Endodermal cell (in vitro differentiated cells): ENCODE measurements at places on chromosomes 12 and 14. TPM values are rescaled to one million over a fixed set of nuclear protein-coding genes. Genes with fewer than 3 reads are reported as not detected.

DNA sequence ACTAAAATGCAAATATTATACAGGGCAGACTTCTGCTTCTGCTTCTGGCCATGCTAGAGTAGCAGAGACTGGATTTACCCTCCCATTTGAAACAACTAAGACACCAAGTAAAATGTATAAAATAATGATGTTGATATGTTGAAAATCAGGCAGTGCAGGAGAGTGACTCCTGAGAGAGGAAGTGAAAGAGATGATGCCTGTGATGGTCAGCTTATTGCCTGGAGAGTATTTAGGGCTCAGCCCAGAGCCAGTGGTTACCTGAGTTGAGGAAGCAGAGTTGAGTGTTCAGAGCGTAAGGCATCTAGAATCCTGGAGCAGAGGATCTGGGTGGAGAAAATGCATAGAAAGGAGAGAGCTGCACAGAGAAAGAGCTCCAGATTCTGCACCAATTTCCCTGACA, 131.8 kb upstream of the C14orf180 start:
- H3K4me1 ChIP-seq: peaks cover 11% of the 10 kb centered on the region
- H3K4me3 ChIP-seq: no peak overlapping the region
- H3K36me3 ChIP-seq: no peaks in the 10 kb centered on the region
- no peak overlapping the region for H3K27ac ChIP-seq
- DNase-seq: no peak

TMEM30B gene
- 8.6 and 10.1 TPM in 2 replicates for total RNA-seq

KRT2 gene
- not detected in 3 replicates for total RNA-seq

- DNase-seq: no peak
- H3K4me1 ChIP-seq: no peaks in the 10 kb centered on the region
- no peaks in the 10 kb centered on the region for H3K36me3 ChIP-seq
These were observed 84.8 kb upstream of the MAP1LC3B2 start for GRCh38 chr12:116474331-116474730.

GRCh38 chr14:84095681-84096080, 1434.3 kb upstream of the FLRT2 start:
- no peak overlapping the region for H3K27ac ChIP-seq
- no peaks in the 10 kb centered on the region for H3K27me3 ChIP-seq
- H3K36me3 ChIP-seq: no peaks in the 10 kb centered on the region
- no peak for DNase-seq
- H3K4me1 ChIP-seq: no peaks in the 10 kb centered on the region
- H3K4me3 ChIP-seq: no peak overlapping the region

BRI3BP gene
- 9.3 and 10.5 TPM in 2 replicates for total RNA-seq

- DNase-seq: no peak
- no peaks in the 10 kb centered on the region for H3K4me1 ChIP-seq
- no peaks in the 10 kb centered on the region for H3K27me3 ChIP-seq
- no peak overlapping the region for H3K4me3 ChIP-seq
- no peak overlapping the region for H3K27ac ChIP-seq
These were observed 13.3 kb upstream of the VRK1 start for GRCh38 chr14:96783915-96784224.

HOTAIR gene
- total RNA-seq: not detected in 3 replicates

POLE2 gene
- total RNA-seq: 12.6 to 33.6 TPM (median 29.6 TPM) in 3 replicates

DNA sequence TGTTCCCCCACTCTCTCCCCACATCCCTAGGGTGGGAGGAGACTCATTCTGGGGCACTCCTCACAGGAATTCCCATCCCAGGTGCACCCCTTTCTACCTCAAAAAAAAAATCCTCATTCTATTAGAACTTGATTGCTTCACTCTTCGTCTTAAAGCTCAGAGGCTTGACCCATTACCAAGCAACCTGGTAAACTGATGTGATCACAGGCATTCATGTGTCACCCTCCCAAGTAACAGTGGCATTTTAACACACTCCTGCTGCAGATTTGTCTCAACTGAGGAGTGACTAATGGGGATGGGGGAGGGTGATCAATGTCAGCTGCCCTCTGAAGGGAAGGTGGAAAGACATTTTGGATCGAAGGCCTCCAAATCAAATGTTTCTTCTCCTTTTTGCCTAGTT, 78.1 kb upstream of the PTHLH start:
- H3K4me3 ChIP-seq: no peak overlapping the region
- no peaks in the 10 kb centered on the region for H3K27me3 ChIP-seq
- DNase-seq: no peak
- H3K27ac ChIP-seq: no peak overlapping the region

GRCh38 chr12:125907351-125907750, 842.1 kb downstream of the AACS start:
- no peak for DNase-seq
- H3K27ac ChIP-seq: no peak overlapping the region
- no peaks in the 10 kb centered on the region for H3K4me1 ChIP-seq
- no peaks in the 10 kb centered on the region for H3K36me3 ChIP-seq
- no peak overlapping the region for H3K4me3 ChIP-seq
- H3K27me3 ChIP-seq: no peaks in the 10 kb centered on the region

RAD51AP1 gene
- total RNA-seq: 33.2 to 61.6 TPM (median 58.3 TPM) in 3 replicates

DNA sequence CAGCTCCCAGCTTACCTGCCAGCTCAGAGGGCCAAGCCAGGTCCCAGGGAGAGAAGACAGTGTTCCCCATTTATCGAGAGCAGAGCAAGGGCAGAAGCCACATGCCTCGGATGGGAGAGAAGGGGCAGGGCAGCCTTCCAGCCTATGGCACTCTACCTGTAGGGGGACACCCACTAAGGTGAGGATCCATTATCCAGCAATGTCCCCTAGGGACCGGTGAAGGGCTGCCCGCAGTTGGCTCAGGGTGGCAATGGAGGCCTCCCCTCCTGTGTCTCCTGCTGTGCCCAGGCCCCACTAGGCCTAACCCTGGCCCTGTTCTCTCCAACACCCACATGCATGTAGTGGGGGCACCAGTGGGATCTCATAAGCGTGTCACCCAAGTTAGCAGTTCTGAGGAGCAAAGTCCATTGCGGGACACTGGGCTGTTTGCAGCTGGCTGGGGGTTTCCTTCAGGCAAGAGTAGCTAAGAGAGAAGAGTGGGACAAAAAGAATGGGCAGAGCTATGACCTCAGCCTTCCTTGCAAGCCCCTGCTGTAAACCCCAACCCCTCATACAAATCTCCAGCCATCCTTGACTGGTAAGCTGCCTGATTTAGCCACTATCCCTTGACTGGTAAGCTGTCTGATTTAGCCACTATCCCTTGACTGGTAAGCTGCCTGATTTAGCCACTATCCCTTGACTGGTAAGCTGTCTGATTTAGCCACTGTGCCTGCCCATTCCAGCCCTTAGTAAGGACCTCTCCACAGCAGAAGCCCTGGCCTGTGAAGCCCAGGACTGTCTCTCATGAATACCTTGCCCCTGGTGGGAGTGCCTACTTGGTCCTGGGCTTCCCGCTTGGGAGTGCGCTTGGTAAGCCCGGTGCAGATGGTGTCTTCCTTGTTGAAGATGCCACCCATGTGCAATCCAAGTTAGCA, 5.2 kb upstream of the ASB2 start:
- H3K27me3 ChIP-seq: no peaks in the 10 kb centered on the region
- H3K36me3 ChIP-seq: no peaks in the 10 kb centered on the region
- H3K27ac ChIP-seq: no peak overlapping the region
- H3K4me1 ChIP-seq: peaks cover 7% of the 10 kb centered on the region
- no peak overlapping the region for H3K4me3 ChIP-seq

KCNK13 gene
- 1.3 and 1.4 TPM in 2 replicates for total RNA-seq

DNA sequence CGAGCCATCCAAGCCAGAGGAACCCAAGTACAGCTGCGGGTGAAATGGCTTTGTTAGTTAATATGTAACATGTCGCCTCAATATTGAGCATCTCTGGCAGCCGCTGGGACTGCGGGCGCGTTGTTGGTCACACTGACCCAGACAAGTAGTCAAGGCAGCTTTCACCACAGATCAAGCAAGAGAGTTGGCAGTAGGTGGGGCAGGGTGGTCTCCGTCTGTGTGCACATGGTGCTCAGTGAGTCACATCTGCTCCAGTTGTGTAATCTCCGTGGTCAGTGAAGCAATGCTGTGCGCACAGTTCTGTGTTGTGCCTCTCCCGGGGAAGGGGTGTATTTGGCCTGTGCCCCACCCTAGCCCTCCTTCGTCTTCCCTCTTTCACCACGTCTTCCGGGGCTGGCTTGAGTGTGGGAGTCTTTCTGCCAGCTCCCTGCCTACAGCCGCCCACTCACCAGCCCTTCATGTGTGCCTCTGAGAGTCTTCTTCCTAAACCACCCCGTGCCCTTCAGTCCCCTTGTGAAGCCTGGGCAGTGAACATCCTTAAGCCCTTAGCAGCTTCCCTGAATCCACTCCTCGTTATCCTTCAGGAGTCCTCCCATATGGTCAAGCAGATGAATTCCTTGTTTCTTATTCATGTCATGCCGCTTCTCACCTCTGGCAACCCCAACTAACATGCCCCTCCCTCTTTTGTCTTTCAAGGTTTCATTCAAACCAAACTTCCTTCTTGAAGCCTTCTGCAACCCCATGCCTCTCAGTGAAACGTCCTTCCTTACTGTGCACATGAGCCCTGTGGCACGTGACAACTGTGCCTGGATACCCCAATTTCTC, 242.1 kb downstream of the CACNA1C start:
- no peak overlapping the region for H3K4me3 ChIP-seq
- H3K36me3 ChIP-seq: no peaks in the 10 kb centered on the region
- peak; percentile 59 for DNase-seq
- H3K4me1 ChIP-seq: no peaks in the 10 kb centered on the region

- H3K27ac ChIP-seq: no peak overlapping the region
- H3K27me3 ChIP-seq: no peaks in the 10 kb centered on the region
- no peak for DNase-seq
- no peaks in the 10 kb centered on the region for H3K4me1 ChIP-seq
These were observed 40.3 kb downstream of the CBX5 start for GRCh38 chr12:54239620-54240019.

DNA sequence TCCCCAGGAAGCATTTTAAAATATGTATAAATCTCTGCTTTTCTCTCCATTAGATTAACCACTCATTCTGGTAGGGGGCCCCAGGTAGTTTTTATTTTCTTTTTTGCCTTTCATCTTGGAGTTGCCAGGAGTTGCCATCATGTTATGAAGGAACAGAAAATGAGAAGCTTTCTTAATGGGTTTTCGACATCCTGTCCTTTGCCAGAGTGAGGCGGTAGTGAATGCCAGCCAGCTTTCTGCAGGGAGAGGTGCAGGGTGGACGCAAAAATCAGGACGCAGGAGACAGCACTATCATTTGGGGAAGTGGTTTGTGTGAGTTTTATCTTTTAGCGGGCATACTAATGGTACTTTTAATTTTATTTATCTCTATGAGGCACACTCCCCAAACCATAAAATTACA, 1.7 kb downstream of the RASSF8 start:
- peak overlapping the region; percentile 98 for H3K4me3 ChIP-seq
- H3K4me1 ChIP-seq: no peaks in the 10 kb centered on the region
- peaks cover 42% of the 10 kb centered on the region for H3K36me3 ChIP-seq
- no peak overlapping the region for H3K27ac ChIP-seq
- peak; percentile 77 for DNase-seq

CEP170B gene
- 36.5 and 38.9 TPM in 2 replicates for total RNA-seq

CCDC197 gene
- total RNA-seq: not detected in 3 replicates

CDH24 gene
- 17.2 TPM in 2 replicates for total RNA-seq
